ENCODE measurements at places on chromosomes 1 and 21.
A peak's percentile ranks its signal among the peaks of the same experiment; 100 is the strongest.

GRCh38 chr1:66275083-66275482, 258.9 kb upstream of the SGIP1 start:
- DNase-seq, result no peak

DNA sequence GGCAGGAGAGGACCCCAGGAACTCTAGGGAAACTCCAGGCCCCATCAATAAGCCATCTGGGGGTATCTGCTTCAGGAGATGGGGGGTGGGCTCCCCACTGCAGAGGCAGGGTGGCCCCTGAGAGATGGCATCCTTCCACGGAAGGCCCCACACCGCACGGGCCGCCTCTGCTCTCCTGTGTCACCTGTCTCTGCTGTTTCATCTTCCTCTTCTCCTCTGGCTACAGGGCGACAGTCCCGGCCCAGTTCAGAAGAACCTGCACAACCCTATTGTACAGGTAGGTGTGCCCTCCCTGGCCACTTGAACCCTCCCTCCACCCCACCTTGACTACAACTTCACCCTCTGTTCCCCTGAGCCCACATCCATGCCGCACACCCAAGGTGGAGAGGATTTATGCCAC, 90.2 kb upstream of the TMEM51 start:
- DNase-seq, result no peak

GRCh38 chr1:119816407-119816806, 5.1 kb upstream of the REG4 start:
- no peak for DNase-seq

GRCh38 chr1:92484472-92485380, 2.0 kb downstream of the GFI1 start:
- DNase-seq, result peak; percentile 88

GRCh38 chr1:39832294-39832693, 43.6 kb upstream of the BMP8B start:
- no peak for DNase-seq

DNA sequence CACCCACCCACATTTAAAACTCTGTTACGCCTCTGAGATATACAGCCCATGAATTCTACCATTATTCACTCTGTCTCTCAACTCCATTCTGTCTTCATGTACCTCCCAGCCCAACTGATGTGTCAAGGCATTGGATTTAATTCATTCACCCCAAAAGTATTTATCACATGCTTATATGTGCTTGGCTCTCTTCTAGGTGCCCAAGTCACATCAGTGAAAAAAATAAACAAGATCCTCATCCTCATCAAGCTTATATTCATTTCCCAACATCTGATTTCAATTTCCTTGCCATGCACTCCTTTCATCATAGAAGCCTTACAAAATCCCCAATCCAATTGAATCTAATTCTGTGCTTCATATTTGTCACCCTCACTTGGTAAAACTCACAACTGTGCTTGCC, 967.6 kb downstream of the LTN1 start:
- no peak for DNase-seq

GRCh38 chr1:158022554-158023312, 29.3 kb downstream of the KIRREL1 start:
- no peak for DNase-seq

DNA sequence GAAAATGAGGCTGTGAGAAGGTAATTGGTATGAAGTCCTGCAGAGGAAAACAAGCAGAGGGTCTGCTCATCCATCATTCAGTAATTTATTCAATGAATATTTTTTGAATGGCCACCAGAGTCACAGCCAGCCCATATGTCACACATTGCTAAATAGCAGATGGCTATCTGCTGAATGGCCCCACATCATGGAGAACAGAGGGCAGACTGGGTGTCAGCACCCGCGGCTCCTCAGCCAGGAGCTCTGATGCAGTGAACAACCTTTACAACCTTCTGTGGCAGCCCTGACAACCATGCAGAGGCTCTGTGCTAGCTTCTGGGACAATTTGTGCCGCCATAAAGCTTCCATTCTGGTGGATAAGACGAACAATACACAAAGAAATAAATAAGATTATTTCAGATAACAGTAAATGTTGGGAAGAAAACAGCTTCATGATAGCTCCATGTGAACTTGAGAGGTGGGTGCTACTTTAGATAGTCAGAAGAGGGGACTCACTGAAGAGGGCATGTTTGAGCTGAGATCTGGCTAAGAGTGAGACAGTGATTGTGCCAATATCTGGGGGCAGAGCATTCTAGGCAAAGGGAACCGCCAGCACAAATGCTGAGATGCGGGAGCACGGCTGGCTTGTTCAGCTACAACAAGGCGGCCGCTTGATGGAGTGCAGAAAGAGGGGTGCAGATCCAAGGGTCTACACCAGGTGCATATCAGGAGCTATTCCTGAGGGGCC, 2.8 kb upstream of the C1orf210 start:
- no peak for DNase-seq

DNA sequence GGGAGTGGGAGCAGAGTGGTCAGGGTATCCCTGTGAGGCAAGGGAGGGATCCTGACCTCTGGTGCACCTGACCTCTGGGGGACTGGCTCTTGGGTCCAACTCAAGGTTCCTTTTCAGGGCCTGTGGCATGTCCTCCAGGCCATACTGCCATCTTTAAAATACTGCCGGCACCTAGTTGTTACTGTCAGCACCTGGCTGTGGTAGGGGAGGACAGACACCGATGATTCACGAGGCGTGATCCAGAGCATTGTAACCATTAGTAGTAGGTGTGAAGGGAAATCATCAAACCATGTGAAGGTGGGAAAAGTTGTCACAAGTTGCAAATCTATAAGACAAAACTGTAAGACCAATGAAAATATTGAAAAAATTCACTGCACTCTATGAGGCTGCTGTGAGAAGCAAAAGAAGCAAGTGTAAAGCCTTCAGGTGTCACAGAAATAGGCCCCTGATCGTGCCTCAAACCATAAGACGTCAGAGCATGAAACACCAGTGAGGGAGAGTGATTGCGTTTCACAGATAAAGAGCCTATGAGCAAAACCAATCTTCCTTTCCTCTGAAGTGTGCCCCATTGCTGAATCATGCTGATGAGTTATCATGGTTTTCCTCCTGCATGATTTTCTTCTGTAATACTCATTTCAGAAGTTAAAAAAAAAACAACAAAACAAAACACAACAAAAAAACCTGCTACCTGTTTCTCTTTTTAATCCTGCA, 55.3 kb downstream of the CDC7 start:
- DNase-seq, result peak; percentile 78
